ENCODE measurements at places on chromosomes 2 and 18.

GRCh38 chr2:103880081-103880834 lies 973.7 kb upstream of the POU3F3 start:
- no peak for DNase-seq

DNA sequence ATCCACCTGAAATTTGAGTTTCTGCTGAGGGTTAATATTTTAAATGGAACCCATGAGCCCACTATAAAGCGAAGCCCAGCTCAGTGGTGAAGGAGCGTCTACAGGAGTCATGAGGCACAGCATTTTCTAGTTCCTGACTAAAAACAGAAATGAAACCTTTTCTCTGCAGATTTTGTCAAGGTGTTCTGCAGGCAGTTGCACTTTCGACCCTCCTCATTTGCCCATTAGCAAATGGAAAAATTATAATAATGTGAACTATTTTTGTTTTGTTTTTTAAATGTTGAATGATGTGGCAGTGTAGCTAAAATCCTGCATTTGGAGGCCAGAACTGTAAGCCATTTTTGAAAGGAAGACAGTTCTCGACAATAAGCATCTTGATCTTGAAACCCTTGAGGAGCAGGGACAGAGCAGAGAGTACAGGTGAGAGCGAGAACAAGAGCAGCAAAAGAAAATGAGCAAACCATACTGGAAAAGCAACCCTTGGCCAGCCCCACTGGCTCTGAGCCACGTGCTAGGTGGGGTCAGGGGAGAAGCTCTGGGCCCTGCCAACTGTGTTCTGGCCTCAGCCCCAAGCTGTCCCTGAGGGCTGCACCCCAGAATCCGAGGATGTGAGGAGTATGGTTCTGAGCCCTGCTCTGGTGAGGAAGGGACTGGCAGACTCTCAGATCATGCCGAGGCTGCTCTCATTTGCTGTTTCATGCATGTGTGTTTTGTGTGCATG lies 26.4 kb upstream of the COPS8 start:
- DNase-seq, result no peak

- DNase-seq, result no peak
These were observed 704.0 kb downstream of the RNF144A start for GRCh38 chr2:7621018-7621814.

DNA sequence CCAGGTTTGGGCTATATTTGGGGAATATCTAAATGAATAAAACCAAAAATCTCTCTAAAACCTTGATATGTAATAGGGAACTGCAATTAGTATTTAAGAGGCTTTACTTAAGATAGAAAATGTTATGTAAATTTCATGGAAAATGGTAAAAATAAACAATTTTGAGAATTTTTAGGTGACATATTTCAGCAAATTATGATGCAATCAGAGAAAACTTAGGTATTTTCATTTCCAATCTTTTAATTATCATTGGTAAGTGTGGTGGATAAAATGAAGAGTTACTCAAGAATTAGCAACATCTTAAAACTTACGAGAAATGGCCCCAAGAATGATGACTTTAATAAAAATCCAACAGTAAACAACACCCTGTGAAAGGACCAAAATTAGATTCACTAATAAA lies 571.4 kb downstream of the ERBB4 start:
- DNase-seq, result no peak

- DNase-seq, result peak; percentile 44
These were observed 1086.8 kb upstream of the PIK3C3 start for GRCh38 chr18:40868110-40868858.

DNA sequence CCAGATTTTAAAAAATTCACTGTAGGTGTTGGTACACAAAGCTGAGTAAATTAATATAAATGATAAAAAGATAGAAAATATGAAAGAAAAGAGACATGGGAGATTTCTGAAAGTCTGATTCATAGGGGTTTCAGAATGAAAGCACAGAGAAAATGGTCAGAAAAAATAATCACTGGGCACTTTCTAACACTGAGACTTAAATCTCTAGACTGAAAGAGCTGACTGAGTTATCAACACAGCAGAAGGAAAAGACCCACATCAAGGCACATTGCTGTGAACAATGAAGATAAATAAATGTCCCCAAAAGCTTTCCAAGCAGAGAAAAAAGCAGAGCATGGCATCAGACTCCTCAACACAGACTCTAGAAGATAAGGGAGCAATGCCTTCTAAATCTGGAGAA lies 277.2 kb downstream of the BCL2 start:
- DNase-seq, result no peak

- no peak for DNase-seq
These were observed 1110.6 kb upstream of the ACVR2A start for GRCh38 chr2:146734042-146734820.

GRCh38 chr18:21747268-21747667 lies 6.7 kb downstream of the MIB1 start:
- no peak for DNase-seq

DNA sequence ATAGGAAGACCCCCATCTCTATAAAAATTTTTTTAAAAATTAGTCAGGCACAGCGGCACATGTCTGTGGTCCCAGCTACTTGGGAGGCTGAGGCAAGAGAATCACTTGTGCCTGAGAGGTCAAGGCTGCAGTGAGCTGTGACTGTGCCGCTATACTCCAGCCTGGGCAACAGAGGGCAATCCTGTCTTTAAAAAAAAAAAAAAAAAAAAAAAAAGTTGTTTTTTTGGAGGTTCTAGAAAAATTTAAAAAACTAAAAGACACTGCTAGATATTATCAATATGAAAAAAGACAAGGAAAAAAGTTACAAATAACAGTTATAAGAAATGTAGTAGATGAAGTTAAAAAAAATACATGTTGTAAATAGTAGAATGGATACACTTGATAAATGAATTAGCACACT lies 56.1 kb upstream of the C2orf15 start:
- no peak for DNase-seq

DNA sequence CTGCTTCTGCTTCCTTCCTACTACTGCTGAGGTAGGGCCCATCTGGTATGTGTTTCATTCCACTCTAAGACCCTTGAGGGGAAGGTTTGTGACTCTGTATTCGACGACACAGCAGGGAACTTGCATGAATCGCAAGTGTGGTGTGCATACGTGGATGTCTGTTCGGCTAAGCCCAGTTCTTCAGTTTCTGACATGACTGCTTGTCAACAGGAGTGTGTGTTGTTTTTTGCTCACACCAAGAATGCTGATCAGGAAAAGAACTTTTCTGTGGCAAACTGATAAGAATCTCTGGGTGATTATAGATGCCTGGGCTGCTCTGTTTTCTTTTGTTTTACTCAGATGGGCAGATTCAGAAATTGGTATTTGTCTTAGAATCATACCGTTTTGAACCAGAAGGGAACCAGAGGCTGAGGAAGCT lies 22.0 kb downstream of the TNFRSF11A start:
- no peak for DNase-seq

- DNase-seq, result no peak
These were observed 31.3 kb downstream of the SP140 start for GRCh38 chr2:230256733-230257332.

All from AG04449 (cell line).